ENCODE measurements at places on chromosomes 4 and X. TPM values are rescaled to one million over a fixed set of nuclear protein-coding genes. Genes with fewer than 3 reads are reported as not detected.

GPR82 gene
- total RNA-seq = not detected

AADAT gene
- 0.38 TPM for total RNA-seq

DNA sequence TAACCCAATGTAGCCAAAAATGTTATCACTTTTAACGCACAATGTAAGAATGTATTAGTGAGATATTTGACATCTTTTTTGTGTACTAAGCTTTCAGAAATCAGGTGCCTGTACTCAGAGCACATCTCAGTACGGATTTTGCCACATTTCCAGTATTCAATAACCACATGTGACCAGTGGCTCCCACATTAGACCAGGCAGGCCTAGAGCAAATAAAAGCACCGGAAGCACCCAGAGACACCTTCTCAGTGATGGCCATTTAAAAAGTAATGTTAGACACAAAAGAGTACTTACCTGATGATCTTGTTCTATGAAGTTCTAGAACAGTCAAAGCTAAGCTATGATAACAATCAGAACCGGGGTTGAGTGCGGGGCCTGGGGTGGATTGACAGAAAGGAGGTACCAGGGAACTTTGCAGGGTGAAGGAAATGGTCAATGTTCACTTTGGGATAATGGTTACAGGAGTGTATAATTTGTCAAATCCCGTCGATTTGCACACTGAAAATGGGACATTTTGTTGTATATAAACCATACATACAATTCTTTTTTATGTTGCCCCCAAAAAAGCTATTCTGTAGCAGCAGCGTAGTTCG is 1.2 kb downstream of the CTPS2 start:
- peaks cover 22% of the 10 kb centered on the region for H3K27me3 ChIP-seq
- H3K4me3 ChIP-seq = peak overlapping the region; percentile 86
- peak overlapping the region; percentile 85 for H3K27ac ChIP-seq
- no peak for DNase-seq

DNA sequence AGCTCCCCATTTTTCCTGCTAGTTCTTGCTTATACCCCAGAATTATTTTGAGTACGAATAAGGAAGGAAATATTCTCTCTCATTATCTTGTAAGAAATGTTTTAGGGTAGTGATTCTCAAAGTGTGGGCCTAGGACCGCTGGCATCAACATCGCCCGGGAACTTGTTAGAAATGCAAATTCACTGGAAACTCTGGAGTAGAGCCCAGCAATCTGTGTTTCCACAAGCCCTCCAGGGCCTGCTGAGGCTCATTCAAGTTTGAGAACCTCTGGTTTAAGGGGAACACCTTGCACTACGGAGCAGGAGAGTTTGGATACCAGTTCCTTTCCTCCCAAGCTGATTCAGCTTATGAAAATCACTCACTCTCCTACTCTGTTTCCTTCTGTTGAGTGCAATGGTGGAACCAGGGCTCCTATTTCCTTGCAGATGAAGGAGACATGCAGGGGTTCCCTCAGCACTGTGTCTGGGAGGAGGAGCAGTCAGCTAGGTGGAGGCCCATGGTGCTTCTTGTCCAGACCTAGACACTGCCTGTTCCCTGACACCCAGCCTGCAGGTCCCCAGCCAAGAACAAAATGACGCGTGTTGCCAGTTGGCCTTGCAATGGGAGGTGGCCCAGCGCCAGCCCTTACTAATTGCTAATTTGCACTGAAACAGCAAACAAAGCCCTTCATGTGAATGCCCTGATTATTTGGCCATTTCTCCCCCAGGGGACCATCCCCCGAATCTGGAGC is 68.5 kb downstream of the CYTL1 start:
- DNase-seq = no peak
- no peaks in the 10 kb centered on the region for H3K27me3 ChIP-seq
- H3K4me3 ChIP-seq = no peak overlapping the region
- H3K4me1 ChIP-seq = no peaks in the 10 kb centered on the region

DNA sequence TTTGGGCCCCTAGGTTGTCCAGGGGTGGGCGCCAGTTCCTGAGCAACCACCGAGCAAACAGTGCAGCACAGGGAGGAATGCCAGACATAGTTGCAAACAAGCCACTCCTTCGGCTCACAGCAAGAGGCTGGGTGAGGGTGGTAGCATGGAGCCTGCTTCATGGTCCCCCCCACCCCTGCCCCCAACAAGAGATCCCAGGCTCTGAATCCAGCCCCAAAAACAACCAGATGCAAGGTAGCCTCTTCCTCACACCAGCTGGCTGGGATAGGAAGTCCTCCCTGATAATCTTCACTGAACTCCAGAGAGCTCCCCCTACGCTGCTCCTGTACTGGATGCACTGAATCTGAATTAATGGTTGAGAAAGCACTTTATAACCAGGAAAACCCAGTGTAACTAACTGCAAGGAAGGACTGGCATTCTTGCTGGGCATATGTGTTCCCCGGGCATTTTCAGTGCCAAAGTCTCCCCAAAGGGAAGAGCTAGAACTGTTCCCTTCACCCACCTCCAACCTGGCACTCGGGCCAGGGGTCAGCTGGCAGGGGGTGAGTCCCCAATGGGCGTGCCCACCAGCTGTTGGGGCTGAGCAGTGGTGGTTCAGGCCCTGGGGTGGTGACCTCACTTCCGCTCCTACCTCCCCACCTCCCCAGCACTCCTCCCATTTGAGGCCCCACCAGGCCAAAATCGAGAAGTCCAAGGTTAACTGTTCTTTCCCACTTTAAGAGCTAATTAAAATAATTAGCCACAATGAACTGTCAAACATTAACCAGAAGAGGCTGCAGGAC is 1.5 kb downstream of the ELF4 start:
- DNase-seq = peak; percentile 52
- no peaks in the 10 kb centered on the region for H3K36me3 ChIP-seq
- H3K27ac ChIP-seq = peak overlapping the region; percentile 94
- peaks cover 40% of the 10 kb centered on the region for H3K4me1 ChIP-seq
- H3K4me3 ChIP-seq = peak overlapping the region; percentile 83

GRCh38 chr4:15702941-15703403 is at the start of gene BST1:
BST1 (plus strand) TSS chr4:15703065; CDS start chr4:15703145, 80 bp downstream.
- H3K4me3 ChIP-seq = peak within 1 kb of the TSS; percentile 87
- H3K4me1 ChIP-seq = peaks cover 5% of the 10 kb centered on the region
- DNase-seq = peak; percentile 59
- H3K36me3 ChIP-seq = no peaks in the 10 kb centered on the region

- no peak overlapping the region for H3K4me3 ChIP-seq
- no peaks in the 10 kb centered on the region for H3K4me1 ChIP-seq
- peaks cover 35% of the 10 kb centered on the region for H3K27me3 ChIP-seq
- H3K36me3 ChIP-seq = no peaks in the 10 kb centered on the region
- no peak overlapping the region for H3K27ac ChIP-seq
- no peak for DNase-seq
Observed at GRCh38 chr4:24453951-24454350, 130.4 kb downstream of the DHX15 start.

- H3K36me3 ChIP-seq = no peaks in the 10 kb centered on the region
- H3K27ac ChIP-seq = no peak overlapping the region
Observed at GRCh38 chr4:4492161-4492847, 49.5 kb downstream of the STX18 start.

DNA sequence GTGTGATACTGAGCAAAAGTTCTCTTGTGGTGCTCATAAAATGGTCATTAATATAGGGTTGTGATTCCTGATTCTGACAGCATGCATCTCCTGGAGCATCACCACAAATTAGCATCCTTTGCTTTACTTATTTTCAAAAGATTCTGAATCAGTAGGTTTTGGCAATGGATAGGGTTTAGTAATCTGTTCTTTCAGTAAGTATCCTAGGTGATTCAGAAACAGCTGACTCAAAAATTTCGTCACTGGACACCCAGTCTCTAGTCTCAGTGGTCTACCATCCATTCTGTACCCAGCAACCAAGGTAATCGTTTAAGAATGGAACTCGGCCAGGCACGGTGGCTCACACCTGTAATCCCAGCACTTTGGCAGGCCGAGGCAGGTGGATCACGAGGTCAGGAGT is 4.1 kb downstream of the CBLL2 start:
- DNase-seq = no peak
- peaks cover 19% of the 10 kb centered on the region for H3K27me3 ChIP-seq
- H3K4me3 ChIP-seq = no peak overlapping the region
- no peak overlapping the region for H3K27ac ChIP-seq
- H3K4me1 ChIP-seq = no peaks in the 10 kb centered on the region

DNA sequence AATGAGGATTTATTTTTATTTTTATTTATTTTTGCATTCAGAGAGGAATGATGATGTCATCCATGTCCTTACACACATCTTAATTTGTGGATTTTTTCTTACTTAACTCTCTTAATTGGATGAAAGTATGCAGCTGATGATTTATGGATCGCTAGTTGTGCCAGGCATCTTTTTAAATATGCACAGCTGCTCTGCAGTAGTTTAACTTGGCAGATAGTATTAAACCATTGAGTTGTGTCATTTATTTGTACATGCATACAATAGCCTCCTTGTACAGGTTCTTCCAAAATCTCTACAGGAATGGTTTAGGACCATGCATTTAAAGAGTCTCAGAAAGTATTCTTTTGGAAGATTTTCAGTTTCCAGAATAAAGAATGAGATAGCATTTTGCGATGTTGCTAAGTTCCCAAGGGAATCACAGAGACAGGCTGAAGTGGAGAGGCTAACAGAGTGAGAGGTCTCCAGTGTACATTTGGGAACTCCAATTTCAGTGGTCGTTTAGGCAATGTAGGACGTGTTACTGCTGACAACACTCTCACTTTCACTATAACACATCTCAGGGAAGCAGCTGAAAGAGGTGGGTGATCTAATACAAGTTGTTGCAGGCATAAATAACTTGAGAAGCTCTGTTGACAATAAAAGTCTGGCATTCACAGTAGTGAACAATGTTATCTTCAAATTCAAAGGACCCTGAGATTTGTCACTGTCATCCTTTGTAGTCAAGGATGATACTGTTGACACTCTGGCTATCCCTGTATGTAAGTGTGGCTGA is 49.9 kb upstream of the SCRG1 start:
- no peaks in the 10 kb centered on the region for H3K36me3 ChIP-seq
- H3K27ac ChIP-seq = no peak overlapping the region
- peaks cover 6% of the 10 kb centered on the region for H3K4me1 ChIP-seq
- H3K27me3 ChIP-seq = peaks cover 5% of the 10 kb centered on the region
- DNase-seq = no peak
- H3K4me3 ChIP-seq = no peak overlapping the region
